ENCODE measurements at places on chromosomes 11 and 22.
A peak's percentile ranks its signal among the peaks of the same experiment; 100 is the strongest.

DNA sequence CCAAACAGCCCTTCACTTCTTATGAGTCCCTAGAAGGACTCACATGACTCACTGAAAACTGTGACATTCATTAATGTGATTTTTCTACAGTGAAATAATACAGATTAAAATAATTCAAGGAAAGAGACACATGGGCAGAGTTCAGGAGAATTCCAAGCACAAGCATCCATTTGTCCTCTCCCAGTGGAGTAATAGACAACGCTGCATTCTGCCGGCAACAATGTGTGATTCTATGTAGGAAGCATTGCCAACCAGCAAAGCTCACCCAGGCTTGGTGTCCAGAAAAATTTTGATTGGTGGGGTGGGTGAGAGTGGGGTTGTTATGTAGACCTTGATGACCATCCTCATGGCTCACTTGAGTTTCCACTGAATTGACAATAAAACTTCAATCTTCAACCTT lies 123.9 kb downstream of the VPREB1 start:
- DNase-seq: no peak

- no peak for DNase-seq
Observed at GRCh38 chr22:48037618-48038017, 1275.2 kb downstream of the TBC1D22A start.

DNA sequence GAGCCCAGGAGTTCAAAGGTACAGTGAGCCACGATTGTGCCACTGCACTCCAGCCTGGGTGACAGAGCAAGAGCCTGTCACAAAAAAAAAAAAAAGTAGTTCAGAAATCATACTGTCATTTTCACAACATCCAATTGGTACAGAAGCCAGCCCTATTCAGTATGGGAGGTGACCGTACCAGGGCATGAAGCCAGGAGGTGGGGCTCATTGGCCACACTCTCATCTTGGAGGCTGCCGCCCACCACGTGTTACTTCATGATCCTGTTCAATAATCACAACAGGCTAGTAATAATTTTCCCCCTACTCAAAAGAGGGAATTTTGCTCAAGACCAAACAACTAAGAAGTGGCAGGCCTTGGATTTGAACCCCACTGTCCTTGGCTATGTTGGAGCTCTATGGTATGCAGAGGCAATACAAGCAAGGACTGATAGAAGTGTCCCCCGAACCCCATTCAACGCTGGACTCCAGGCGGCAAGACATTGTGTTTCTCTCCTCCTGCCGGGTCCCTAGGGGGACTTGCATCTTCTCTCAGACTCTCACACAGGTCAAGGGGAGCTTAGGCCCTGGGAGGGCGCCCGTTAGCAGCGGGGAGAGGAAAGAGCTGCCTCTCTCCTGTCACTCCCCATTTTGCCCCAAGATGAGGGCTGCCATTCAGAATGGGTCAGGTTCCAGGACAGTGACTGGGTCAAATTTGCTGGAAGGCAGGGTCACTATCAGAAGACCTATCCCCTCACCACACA lies 40.2 kb upstream of the EMID1 start:
- peak; percentile 18 for DNase-seq

- DNase-seq: no peak
Observed at GRCh38 chr11:73469401-73469800, 93.2 kb downstream of the RELT start.

DNA sequence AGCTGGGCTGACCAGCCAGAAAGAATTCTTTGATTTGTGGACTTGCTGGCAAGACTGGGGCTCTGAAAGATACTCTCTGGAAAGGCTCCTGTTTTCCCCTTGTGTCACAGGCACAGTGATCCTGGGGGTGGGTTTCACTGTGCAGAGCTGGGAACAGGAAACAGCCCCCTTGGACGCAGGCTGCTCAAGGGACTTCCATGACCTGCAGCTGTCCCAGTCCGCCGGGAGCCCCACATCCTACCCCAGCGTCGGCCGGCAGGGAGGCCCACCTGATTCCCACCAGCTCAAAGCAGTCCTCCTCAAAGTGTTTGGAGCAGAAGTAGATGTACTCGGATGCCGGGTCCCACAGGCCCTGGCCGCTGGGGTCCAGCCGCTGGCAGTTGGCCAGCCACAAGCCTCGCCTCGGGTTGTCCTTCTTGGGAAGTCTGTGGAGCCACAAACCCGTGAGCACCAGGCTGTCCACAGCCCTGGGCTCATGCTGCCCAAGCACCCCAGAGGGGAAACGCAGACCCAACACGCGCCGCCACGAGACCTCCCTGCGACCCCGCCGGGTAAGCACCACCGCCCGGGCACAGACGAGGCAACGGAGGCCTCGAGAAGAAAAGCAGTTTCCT lies 824 bp downstream of the THAP7 start:
- DNase-seq: no peak

GRCh38 chr22:36580846-36581245 lies 51.9 kb upstream of the EIF3D start:
- DNase-seq: no peak

DNA sequence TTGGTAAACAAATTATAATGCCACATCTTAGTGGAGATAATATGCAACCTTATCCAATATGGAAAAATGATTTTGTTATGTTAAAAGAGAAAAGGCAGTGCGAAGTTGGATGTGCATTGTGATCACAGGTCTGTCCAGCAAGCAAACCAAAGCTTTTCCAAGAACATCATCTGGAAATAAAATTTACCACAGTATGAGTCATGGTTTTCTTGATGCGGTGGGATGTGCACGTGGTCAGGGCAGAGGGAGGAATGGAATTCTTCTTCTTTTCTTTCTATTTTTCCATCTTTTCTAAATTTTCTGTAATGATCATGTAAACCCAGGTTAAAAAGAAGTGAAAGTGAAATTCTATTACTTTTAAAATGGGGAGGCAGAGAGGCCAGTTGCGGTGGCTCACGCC lies 169.8 kb downstream of the C11orf91 start:
- no peak for DNase-seq

GRCh38 chr11:102733232-102733875 lies 8.6 kb upstream of the MMP8 start:
- peak; percentile 32 for DNase-seq

DNA sequence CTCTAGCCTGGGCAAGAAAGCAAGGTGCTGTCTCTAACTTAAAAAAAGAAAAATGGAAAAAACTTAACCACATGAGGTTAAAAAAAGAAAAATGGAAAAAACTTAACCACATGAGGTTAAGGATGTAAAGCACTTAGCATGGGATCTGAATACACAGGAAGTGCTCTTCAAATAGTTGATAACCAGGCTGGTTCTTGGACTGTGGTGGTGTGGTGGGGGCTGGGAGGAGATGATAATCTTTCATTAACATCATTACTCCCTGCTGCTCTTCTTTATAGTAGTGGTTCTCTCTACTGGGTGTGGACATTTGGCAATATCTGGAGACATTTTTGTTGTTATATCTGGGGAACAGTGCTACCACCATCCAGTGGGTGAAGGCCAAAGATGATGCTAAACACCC lies 88.4 kb downstream of the TTC17 start:
- no peak for DNase-seq

DNA sequence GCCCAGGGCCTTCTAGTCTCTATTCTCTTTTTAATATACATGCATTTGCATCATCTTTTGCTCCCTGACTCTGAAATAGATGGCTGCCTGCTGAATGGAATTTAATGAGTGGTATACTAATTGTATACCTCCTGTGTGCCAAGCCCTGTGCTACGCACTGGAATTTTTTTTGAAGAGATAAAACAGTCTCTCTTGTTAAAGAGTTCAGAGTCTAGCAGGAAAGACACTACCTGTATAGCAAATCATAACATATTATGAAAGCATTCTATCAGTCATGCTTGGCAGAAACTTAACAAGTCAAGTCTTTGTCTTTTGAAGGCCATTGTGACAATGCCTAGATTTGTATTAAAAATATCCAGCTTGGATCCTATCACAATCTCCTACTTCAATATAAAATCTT lies 63.7 kb upstream of the SESN3 start:
- no peak for DNase-seq

GRCh38 chr11:123525097-123525496 lies 95.0 kb downstream of the GRAMD1B start:
- no peak for DNase-seq

DNA sequence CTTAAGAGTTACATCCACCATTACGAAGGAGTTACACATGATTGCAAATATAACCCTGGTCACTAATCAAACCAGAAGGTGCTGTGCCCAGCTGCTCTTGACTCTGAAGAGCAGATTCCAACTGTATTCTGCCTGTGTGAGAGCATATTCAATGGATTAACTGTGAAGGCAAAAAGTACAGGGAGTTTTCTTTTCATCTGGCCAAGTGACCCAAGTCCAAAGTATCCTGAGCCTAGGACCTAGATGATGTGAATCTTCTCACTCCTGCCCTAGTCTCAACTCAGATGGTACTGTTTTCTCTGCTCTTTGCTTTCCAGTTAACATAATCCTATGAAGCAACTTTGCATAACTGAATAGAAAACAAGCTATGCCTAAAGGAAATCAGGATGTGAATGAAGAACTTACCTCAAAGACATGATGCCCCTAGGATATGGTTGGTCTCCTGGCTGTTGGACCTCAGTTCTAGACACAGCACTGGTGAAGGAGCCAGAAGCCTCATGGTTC lies 105.9 kb downstream of the C11orf58 start:
- DNase-seq: no peak

DNA sequence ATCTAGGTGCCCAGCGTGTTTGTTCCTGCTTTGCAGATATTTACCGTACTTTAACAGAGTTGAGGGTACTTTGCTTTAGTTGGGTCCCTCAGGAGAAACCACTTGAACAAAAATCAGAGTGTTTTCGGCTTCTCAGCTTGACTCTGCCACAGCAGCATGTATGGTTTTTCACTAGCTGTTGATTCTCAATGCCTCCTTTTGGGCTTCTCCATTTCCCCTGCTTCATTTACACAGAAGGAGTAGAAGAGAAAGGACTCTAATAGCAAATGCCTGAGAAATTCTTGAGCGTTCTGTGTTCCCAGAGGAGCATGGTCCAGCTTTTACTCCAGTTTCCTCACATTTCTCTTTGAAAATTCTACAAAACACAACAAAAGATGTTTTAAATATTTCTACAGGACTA lies 252.1 kb upstream of the CCDC179 start:
- DNase-seq: no peak

- no peak for DNase-seq
Observed at GRCh38 chr11:96287822-96288439, 55.1 kb downstream of the MAML2 start.

DNA sequence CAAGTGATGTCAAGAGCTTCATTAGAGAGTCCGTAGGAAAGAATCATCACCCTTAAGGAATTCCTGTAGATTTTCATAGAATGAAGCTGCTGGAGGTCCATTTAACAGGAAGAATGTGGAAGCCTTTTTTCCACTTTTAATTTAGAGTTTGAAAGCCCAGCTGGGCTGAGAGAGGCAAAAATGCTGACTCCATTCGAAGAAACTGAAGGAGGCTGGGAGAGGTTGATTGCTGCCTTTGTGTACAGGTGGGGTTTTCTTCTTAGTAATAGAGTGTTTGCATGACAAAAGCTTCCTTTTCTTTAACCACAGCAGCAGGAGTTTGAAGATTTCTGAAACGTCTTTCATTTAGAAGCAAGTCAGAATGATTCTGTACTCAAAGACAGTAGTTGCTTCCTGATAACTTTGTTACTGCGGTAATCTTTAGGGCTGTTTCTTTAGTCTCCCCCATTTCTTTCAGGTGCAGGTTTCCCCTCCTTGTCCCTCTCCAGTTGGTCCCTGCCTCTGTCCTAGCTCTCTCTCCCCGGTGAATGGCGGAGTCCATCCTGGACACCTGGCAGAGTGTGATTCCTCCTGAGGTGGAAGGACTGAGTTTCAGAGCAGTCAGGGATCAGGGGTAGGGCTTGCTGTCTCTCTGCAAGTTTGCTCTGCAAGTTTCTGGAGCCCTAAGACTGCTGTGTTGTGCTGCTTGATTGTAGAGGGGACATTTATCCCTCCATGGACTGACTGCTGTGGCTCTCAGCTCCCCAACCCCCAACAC lies 166.2 kb downstream of the LDLRAD3 start:
- DNase-seq: no peak

- DNase-seq: no peak
Observed at GRCh38 chr22:48182846-48183805, 1420.7 kb downstream of the TBC1D22A start.

DNA sequence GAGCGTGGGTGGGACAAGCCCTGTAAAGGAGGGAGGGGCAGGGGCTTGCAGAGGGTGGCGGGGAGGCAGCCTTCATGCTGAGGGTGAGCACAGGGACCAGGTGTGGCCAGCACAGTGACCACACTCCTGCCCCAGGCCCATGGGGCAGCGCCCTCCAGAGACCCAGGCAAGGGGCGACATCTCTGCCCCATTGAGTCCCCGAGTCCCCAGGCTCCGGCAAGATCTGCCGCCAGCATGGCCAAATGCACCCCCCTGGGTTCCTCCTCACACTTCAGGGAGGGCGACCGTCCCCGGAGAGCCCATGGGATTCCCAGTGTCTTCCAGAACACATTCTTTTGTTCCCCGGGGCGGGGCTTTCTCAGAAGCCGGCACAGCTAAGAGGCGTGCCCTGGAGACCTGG lies 362.5 kb downstream of the TBC1D22A start:
- DNase-seq: no peak

DNA sequence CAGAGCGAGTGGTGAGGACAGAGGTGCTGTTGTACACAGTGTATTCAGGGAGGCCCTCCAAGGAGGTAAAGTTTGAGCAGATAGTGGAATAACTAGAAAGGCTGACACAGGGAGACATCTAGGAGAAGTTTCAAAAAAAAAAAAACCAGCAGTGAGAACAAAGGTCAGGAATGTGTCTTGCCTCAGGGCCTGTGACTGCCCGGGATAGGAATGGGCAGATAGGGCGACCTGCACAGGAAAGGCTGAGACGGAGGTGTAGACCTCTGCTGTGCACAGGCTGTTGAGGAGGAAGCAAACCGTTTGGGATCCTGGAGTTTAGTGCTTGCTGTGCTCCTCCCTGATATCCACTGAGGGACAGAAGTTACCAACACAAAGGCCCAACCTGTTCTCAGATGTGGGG lies 406.5 kb upstream of the B3GAT1 start:
- no peak for DNase-seq

- DNase-seq: no peak
Observed at GRCh38 chr22:30926706-30927105, 41.9 kb downstream of the MORC2 start.

DNA sequence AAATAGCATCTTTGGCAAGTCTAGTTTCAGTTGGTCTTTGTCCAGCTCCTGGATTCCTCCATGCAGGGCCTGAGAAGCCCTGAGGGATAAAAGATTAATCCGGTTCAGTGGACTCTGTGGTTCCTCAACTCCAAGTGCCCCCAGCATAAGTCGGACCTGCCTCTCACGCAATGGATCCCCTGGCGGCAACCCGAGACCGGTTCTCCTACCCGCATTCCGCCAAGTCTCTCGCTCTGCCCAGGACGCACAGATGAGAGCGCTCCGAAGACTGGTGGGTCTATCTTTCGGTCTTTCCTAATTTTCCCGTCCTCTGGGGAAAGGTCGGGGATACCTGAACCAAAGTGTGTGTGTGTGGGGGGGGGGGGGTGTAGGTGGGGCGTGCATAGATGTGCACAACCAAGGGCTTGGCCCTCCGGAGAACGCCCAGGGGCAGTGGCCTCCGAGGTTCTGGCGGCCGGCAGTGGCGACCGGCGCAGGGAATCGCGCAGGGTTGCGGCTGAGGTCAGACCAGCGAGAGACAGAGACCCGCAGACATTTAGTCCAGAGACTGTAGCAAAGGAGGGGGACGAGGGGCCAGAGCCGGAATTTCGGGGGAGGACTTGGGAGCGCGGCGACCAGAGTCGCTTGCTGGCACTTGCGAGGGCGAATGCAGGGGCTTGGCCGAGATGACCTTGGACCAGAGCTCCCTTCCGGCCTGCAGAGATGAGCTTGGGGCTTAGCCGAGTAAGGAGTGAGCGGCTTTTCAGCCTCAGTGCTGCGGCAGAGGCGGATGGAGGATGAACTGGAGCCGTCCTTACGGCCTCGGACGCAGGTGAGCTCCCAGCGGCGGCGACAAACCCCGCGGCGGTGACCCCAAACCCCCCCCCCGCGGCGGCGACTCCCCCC lies 712 bp upstream of the SLC2A11 start:
- peak; percentile 78 for DNase-seq
